ENCODE measurements at places on chromosomes 7 and 10.

DNA sequence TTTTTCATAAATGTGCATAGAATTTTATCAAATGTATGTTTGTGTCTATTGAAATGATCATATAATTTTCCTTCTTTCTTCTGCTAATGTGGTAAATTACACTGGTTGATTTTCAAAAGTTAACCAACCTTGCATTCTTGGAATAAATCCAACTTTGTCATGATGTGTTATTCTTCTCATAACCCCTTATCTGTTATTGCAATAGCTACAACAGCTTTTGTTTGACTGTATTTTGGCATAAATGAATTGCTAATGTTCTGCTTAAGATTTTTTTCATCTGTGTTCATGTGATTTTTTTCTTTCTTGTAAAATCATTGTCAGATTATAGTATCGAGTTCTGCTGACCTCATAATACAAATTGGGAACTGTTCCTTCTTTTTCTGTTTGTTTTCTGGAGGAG lies 17.6 kb downstream of the CDH23 start:
- no peak for DNase-seq

DNA sequence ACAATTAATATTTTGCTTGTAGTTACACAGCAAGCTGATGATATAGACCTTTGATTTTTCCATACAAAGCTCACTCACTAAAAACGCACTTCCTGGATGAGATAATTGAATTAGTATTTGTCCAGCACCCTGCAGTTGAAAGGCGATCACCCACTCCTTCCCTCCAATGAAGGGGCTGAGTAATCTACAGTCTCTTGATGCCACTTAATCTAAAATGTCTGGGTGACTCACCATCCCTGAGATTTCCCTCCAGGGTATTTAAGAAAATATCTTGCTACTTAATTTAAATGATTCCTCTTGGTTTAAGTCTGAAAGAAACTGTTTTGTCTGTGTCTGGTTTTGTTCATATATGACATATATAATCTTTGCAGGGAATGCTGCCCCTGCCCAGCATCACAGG lies 515.3 kb downstream of the GRID1 start:
- DNase-seq: no peak

GRCh38 chr7:134865001-134865845 lies 85.8 kb downstream of the CALD1 start:
- peak; percentile 45 for DNase-seq

DNA sequence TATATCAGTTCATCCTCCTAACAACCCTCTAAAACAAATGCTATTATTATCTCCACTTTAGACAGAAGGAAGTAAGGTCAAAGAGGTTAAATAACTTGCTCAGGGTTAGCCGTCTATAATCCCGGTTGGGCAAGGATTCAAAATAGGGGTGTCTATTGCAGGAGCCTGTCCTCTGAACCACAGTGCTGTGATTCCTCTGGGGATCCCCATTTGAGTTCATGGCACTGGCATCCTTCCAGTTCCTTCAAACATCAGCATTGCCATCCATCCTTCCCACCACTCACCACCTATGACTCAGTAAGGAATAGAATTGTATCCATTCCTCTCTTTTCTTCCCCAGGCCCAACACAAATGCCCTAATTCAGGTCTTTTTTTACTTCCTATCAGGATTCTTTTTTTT lies 25.6 kb downstream of the HPS6 start:
- no peak for DNase-seq

DNA sequence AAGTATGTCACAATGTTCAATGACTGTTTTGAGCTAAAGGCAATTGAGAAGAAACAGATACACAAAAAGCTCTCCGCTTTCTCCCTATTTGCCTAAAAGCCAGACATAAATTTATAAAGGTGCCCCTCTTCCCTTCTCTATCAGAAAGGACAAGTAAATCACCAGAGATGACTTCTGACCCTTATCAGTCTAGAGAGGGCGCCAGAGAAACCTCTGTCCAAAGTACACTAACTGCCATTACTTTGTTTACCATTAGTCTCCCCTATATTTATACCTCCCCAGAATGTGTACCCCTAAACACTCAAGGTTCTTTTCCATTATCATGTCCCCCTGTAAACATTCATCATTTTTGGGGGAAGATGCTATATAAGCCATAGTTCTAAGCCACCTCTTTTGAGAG lies 49.3 kb downstream of the TPK1 start:
- no peak for DNase-seq

- no peak for DNase-seq
Measured at GRCh38 chr10:34710391-34710751, 104.7 kb downstream of the PARD3 start.

DNA sequence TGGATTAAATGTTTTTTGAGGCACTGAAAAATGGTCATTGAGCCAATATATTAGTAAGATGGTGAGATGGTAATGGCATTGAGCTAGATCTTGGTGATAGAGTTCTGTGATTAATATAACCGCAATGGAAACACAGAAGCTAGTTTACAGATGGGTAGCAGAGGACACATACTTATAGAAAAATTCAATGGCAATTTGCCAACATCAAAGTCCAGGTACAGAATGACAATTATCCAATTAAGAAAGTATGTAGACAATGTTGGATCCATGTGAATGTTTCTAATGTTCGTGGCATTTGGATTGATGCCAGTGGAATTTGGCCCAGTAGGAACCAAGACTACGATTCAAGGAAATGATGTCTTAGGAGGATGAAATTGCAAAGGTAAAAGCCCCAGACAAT lies 187.8 kb downstream of the GNAT3 start:
- no peak for DNase-seq

DNA sequence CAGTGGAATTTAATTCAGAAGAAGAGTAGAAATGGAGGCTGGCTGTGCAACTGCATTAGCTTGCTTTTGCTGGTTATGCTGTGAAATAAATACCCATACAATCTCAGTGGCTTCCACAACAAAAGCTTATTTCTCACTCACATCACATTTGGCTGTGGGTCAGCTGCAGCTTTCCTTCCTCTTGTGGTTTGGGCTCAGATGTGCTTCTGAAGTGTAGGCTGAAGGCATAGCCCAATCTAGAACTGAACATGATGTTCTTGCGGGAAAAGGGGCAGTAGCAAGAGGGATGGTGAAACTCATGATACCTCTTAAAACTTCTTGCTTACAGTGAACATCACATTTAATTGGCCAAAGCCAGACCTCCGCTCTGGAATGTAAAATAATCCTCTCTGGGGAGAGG lies 119.9 kb downstream of the HECW1 start:
- no peak for DNase-seq

DNA sequence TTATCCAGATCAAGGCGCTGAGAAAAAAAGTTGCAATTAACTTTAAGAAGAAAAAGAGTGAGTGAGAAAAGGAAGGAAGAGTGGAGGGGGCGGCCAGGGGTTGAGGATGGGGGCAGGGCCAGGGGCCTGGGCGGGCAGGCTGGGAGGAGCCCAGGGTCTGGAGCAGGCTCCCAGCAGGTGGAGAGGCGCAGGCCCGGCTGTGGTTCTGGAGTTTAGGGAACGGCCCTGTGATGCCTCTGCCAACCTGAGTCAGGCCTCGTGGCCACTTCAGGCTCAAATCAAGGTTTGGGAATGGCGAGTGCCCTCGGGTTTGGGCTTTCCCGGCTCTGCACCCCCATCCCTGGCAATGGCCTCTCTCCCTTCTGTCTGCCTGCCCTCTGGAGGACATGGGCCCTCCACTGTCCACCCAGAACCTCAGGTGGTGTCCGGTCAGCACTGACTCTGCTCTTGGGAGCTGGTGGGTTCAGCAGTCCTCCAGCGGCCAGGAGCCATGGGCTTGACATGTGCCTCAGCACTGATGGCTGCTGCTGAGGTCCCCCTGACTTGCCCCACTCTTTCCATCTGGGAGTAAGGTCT lies 41.0 kb upstream of the EMX2 start:
- no peak for DNase-seq

GRCh38 chr10:101602761-101603398 lies 14.8 kb downstream of the DPCD start:
- DNase-seq: peak; percentile 78

- DNase-seq: no peak
Measured at GRCh38 chr7:158956805-158957509, 100.6 kb downstream of the DYNC2I1 start.

DNA sequence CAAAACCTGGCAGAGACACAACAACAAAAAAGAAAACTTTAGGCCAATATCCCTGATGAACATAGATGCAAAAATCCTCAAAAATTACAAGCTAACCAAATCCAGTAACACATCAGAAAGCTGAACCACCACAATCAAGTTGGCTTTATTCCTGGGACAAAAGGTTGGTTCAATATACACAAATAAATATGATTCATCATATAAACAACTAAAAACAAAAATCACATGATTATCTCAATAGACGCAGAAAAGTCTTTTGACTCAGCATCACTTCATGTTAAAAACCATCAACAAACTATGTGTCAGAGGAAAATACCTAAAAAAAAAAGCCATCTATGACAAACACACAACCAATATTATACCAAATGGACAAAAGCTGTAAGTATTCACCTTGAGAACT lies 283.5 kb downstream of the THSD7A start:
- DNase-seq: no peak

- no peak for DNase-seq
Measured at GRCh38 chr7:102258073-102258748, 28.5 kb upstream of the SH2B2 start.

DNA sequence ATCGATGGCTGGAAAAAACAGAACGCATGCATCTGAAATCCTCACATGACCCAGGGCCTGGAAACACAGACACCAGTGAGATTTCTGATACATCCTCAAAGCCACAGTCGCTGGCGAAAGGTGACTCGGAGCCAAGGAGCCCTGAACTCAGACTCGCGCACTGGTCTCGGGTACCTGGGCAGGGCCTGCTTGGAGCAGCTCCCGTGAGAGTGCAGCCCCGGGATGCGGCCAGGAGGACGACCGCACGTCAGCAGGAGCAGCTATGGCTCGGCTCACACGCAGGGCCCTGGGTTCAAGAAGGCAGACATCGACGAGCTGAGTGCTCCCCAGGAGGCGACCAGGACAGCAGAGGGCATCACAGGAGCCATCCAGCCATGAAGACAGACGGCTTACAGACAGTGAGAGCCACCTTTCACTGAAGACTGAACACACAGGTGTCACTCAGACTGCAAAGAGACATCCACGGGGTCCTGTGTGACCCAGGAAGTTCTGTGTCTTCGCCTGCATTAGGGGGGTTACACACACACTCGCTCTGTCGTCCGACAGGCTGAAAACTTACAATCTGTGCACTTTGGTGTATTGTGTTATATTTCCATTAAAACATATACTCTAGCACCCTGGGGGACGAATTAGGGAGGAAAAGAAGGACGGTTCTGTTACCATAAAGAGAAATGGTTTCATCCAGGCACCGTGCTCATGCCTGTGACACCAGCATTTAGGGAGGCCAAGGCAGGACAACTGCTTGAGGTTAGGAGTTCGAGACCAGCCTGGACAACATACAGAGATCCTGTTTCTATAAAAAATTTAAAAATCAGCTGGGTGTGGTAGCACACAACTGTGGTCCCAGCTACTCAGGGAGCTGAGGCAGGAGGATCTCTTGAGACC lies 227.7 kb downstream of the MAD1L1 start:
- DNase-seq: no peak

GRCh38 chr10:21417172-21417712 lies 108.2 kb downstream of the SKIDA1 start:
- no peak for DNase-seq

DNA sequence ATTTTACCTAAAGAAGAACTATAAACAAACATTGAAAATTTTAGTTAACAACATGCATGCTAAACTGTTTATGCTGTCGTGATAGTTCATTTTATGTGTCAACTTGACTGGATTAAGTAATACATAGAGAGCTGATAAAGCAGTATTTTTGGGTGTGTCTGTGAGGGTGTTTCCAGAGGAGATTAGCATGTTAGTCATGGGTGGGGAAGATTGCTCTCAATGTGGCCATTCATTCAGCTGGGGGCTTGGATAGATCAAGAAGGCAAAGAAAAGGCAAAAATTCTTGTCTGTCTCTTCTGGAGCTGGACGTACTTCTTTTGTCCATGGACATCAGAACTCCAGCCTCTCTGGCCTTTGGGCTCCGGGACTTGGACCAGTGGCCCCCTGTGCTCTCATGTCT lies 172.9 kb upstream of the SEMA3E start:
- DNase-seq: no peak

GRCh38 chr10:124500757-124501156 lies 39.1 kb downstream of the LHPP start:
- no peak for DNase-seq

GRCh38 chr10:80660736-80661135 lies 123.0 kb downstream of the SH2D4B start:
- no peak for DNase-seq

- DNase-seq: no peak
Measured at GRCh38 chr10:32793033-32793432, 165.0 kb downstream of the ITGB1 start.

- DNase-seq: no peak
Measured at GRCh38 chr7:103119791-103120291, 29.1 kb downstream of the NAPEPLD start.

DNA sequence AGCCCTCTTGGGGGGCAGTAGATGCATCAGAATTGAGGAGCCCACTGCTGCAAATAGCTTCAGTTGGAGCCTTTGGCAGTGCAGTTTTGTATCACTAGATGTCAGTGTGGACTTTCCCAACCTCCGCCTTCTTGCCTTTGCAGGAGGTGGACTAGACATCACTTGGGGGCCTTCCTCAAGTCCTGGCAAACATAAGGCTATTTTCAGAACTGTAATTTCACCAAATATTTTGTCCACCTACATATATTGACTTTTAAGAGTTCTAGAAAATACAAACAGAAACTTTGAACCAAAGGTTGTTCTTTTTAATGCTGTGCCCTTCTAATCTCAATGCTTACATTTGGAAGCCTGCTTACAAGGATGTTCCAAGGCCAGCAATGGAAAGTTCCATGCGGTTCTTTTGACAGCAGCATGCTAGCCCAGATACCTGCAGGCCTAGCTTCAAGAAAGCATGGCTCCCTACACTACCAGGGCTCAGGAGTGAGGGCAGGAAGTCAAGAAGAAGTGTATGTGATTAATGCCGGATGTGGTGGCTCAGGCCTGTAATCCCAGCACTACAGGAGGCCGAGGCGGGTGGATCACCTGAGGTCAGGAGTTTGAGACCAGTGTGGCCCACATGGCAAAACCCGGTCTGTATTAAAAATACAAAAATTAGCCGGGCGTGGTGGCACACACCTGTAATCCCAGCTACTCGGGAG lies 8.0 kb upstream of the ZNRF2 start:
- peak; percentile 51 for DNase-seq

DNA sequence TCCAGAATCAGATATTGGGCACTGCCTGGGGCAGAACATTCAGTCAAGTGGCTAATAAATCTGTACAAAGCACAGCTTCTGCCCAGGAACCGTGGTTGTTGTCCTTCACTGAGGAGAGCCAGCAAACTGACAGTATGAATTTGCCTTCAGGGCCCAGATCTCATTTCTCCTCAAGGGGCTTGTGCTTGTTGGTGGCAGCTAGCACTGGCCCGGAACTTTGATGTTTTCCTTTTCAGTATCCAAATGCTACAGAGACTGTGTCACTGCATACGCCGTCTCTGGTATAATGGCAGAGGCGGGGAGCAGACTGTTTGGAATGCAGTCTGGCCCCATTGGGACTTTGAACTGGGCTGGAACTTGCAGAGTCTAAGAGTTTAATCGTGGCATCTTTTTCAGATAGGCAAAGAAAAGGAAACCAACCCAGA lies 30.4 kb upstream of the ADD3 start:
- no peak for DNase-seq

GRCh38 chr7:48096273-48096672 lies 7.2 kb downstream of the UPP1 start:
- DNase-seq: no peak

GRCh38 chr7:35757574-35757973 lies 43.3 kb upstream of the SEPTIN7 start:
- DNase-seq: no peak

- DNase-seq: peak; percentile 84
Measured at GRCh38 chr10:11178606-11179515, 161.2 kb downstream of the CELF2 start.

Measured in activated naive CD8-positive, alpha-beta T cell treated with anti-CD3 and anti-CD28 coated beads for 36 hours (primary cell).